Lung (tissue), 17 donors: ENCODE measurements at places on chromosomes 7 and 10. TPM values are rescaled to one million over a fixed set of nuclear protein-coding genes. Genes with fewer than 3 reads are reported as not detected.

Gene TYW1B
- total RNA-seq, result 10.1 TPM

Gene PDE6C
- total RNA-seq, result not detected

Gene TMEM270
- total RNA-seq, result 1.1 TPM

Gene SPDYE2B
- total RNA-seq, result not detected

Gene VWA2
- total RNA-seq, result 18.3 TPM

Gene MUC12
- 2.0 TPM for total RNA-seq

Gene PILRB
- 50.1 TPM for total RNA-seq

Gene SCIN
- total RNA-seq, result 24.7 TPM

Gene CCDC146
- total RNA-seq, result 25.1 TPM

Gene CAV1
- total RNA-seq, result 460 TPM

Gene RARRES2
- total RNA-seq, result 161 TPM

Gene ENTPD1
- total RNA-seq, result 20.9 TPM

- no peaks in the 10 kb centered on the region for H3K27me3 ChIP-seq
- H3K27ac ChIP-seq, result no peak overlapping the region
- no peaks in the 10 kb centered on the region for H3K36me3 ChIP-seq
- no peak for DNase-seq
- H3K4me3 ChIP-seq, result no peak overlapping the region
- H3K4me1 ChIP-seq, result peaks cover 11% of the 10 kb centered on the region
Observed at GRCh38 chr10:32357056-32357735, 10.2 kb upstream of the EPC1 start.

GRCh38 chr7:2622869-2623697 lies 8.7 kb upstream of the TTYH3 start:
- H3K4me1 ChIP-seq, result peaks cover 18% of the 10 kb centered on the region
- H3K27me3 ChIP-seq, result no peaks in the 10 kb centered on the region
- no peak overlapping the region for H3K4me3 ChIP-seq
- H3K36me3 ChIP-seq, result no peaks in the 10 kb centered on the region

- H3K27me3 ChIP-seq, result no peaks in the 10 kb centered on the region
- no peak overlapping the region for H3K27ac ChIP-seq
- H3K36me3 ChIP-seq, result no peaks in the 10 kb centered on the region
- DNase-seq, result no peak
- H3K4me1 ChIP-seq, result peaks cover 6% of the 10 kb centered on the region
- H3K4me3 ChIP-seq, result no peak overlapping the region
Observed at GRCh38 chr7:3283130-3283704, 17.8 kb upstream of the SDK1 start.

GRCh38 chr10:27865221-27865635 lies 119.6 kb upstream of the MKX start:
- H3K4me1 ChIP-seq, result no peaks in the 10 kb centered on the region
- H3K27ac ChIP-seq, result no peak overlapping the region

- no peak for DNase-seq
- H3K4me3 ChIP-seq, result no peak overlapping the region
- no peaks in the 10 kb centered on the region for H3K36me3 ChIP-seq
- no peaks in the 10 kb centered on the region for H3K27me3 ChIP-seq
Observed at GRCh38 chr10:71856619-71857018, 5.6 kb upstream of the PSAP start.

- H3K27ac ChIP-seq, result no peak overlapping the region
- H3K4me3 ChIP-seq, result no peak overlapping the region
- no peaks in the 10 kb centered on the region for H3K36me3 ChIP-seq
- peaks cover 5% of the 10 kb centered on the region for H3K4me1 ChIP-seq
- H3K27me3 ChIP-seq, result no peaks in the 10 kb centered on the region
Observed at GRCh38 chr10:86775056-86775869, 18.8 kb downstream of the BMPR1A start.

DNA sequence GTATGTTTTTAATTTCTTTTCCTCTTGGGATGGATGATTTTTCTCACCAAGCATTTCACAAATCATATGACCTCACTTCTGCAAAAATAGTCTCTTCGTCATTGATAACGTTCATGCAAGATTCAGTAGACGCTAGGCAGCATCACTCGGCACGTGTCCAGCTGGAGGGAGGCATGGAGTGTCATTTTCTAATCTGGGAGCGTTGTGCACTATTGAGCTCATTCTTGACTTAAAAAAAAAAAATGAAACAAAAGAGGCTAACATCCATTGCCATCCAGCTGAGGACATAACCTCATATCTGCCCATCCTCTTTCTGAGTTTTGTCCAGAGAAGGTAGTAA lies 56.2 kb downstream of the COL17A1 start:
- H3K36me3 ChIP-seq, result peaks cover 8% of the 10 kb centered on the region
- H3K27me3 ChIP-seq, result no peaks in the 10 kb centered on the region
- DNase-seq, result peak; percentile 52

GRCh38 chr7:73908123-73908611 lies 47.2 kb downstream of the TMEM270 start:
- H3K4me3 ChIP-seq, result no peak overlapping the region
- no peaks in the 10 kb centered on the region for H3K27me3 ChIP-seq
- H3K36me3 ChIP-seq, result no peaks in the 10 kb centered on the region
- no peaks in the 10 kb centered on the region for H3K4me1 ChIP-seq
- no peak for DNase-seq
- no peak overlapping the region for H3K27ac ChIP-seq

GRCh38 chr10:9781666-9782065 lies 1236.0 kb upstream of the CELF2 start:
- H3K27me3 ChIP-seq, result no peaks in the 10 kb centered on the region
- no peak for DNase-seq
- H3K36me3 ChIP-seq, result no peaks in the 10 kb centered on the region
- H3K27ac ChIP-seq, result no peak overlapping the region

DNA sequence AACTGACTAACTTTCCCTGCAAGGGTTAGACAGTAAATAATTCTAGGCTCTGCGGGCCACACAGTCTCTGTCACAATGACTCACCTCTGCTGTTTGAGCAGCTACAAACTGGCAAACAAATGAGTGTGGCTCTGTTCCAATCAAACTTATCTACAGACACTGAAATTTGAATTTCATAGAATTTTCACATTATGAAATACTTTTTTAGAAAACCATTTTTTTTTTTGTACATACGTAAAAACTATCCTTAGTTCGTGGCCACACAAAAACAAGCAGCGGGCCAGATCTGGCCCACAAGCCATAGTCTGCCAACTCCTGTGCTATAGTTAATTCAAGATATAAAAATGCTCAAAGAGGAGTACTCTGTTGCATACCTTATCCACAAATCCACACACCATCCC lies 32.6 kb downstream of the PIP4K2A start:
- no peaks in the 10 kb centered on the region for H3K36me3 ChIP-seq
- DNase-seq, result no peak
- no peak overlapping the region for H3K4me3 ChIP-seq
- H3K27me3 ChIP-seq, result no peaks in the 10 kb centered on the region
- H3K27ac ChIP-seq, result no peak overlapping the region

DNA sequence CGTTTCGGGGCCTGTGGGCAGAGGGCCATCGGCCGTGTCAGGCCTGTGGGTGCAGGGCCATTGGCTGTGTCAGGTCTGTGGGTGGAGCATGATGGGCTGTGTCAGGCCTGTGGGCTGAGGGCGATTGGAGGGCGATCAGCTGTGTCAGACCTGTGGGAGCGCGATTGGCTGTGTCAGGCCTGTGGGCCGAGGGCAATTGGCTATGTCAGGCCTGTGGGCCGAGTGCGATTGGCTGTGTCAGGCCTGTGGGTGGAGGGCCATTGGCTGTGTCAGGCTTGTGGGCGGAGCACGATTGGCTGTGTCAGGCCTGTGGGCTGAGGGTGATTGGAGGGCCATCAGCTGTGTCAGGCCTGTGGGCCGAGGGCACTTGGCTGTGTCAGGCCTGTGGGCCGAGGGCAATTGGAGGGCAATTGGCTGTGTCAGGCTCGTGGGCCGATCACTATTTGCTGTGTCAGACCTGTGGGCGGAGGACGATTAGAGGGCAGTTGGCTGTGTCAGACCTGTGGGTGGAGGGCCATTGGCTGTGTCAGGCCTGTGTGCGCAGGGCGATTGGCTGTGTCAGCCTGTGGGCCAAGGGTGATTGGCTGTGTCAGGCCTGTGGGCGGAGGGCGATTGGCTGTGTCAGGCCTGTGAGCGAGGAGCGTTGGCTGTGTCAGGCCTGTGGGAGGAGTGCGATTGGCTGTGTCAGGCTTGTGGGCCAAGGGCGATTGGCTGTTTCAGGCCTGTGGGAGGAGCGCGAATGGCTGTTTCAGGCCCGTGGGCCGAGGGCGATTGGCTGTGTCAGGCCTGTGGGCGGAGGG lies 54.1 kb downstream of the DYNC2I1 start:
- H3K27me3 ChIP-seq, result no peaks in the 10 kb centered on the region
- no peak for DNase-seq
- H3K27ac ChIP-seq, result no peak overlapping the region
- no peak overlapping the region for H3K4me3 ChIP-seq
- H3K36me3 ChIP-seq, result peaks cover 14% of the 10 kb centered on the region
- H3K4me1 ChIP-seq, result no peaks in the 10 kb centered on the region

GRCh38 chr10:117399341-117400196 lies 24.3 kb upstream of the PDZD8 start:
- no peaks in the 10 kb centered on the region for H3K36me3 ChIP-seq
- no peak overlapping the region for H3K27ac ChIP-seq
- H3K4me3 ChIP-seq, result no peak overlapping the region
- no peaks in the 10 kb centered on the region for H3K27me3 ChIP-seq

- H3K4me1 ChIP-seq, result peaks cover 2% of the 10 kb centered on the region
- H3K4me3 ChIP-seq, result no peak overlapping the region
- H3K36me3 ChIP-seq, result no peaks in the 10 kb centered on the region
- DNase-seq, result no peak
- peak overlapping the region; percentile 16 for H3K27ac ChIP-seq
Observed at GRCh38 chr7:23011222-23011924, 2.6 kb downstream of the HYCC1 start.

DNA sequence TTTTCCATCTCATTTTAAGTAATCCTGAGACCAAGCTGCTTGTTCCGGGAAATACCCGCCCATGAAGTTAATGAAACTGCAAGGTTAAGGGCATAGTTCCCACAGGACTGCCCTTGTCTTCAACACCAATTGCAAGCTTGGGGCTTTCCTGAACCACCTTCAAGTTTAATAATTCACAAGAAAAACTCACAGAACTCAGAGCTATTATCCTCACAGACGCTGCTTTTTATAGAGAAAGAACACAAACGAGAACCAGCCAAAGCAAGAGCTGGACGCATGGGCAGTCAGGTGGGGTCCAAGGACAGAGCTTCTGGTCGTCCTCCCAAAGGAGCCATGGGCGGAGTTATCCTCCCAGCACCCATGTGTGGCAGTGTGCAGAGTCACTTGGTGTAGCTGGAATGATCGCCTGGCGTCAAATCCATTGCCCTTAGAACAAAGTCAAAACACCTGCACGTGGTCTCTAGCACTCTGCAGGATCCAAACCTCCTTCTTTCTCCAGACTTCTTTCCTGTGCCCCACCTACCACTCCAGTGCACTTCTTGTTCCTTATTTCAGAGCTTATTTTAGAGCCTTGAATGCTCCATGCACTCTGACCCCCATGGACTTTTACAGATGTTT lies 56.7 kb downstream of the SNX10 start:
- H3K27ac ChIP-seq, result no peak overlapping the region
- DNase-seq, result peak; percentile 36
- H3K4me1 ChIP-seq, result no peaks in the 10 kb centered on the region
- H3K27me3 ChIP-seq, result no peaks in the 10 kb centered on the region
- no peaks in the 10 kb centered on the region for H3K36me3 ChIP-seq

GRCh38 chr7:98996150-98996552 lies 117.8 kb downstream of the TRRAP start:
- H3K4me1 ChIP-seq, result no peaks in the 10 kb centered on the region
- no peak overlapping the region for H3K4me3 ChIP-seq
- no peaks in the 10 kb centered on the region for H3K27me3 ChIP-seq
- H3K27ac ChIP-seq, result no peak overlapping the region

DNA sequence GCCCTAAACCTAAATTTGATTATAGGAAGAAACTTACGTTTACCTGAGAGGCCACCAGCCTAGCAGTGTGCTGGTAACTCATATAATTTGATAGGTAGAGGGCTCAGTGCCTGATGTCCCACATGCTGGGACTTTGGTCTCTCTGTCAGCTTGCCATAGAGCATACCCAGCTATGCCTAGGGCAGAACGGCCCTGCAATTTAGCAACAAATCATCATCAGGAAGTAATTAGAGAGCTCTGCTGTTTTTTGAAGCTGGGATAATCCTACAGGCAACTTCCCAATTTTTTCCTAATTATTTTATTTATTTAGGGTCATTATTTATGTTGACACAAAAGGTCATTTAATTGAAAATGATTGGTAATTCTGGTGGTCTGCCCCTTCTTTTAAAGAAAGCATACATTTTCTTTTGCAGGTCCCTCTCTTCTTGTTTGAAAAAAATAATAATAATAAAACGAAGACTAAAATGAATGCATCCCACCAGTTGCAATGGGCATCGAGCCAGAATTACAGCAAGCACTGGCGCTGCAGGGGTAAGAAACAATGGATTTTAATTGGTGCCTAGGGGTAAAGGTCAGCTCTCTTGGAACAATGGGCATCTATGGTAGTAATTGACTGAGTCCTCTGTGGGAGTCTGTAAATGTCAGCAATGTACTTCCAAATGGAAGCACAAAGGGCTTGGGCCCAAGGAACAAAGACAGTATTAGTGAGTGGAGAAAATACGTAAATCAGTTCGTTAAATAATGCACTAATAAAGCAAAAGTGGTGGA lies 348.0 kb downstream of the SORCS1 start:
- no peak overlapping the region for H3K27ac ChIP-seq
- H3K27me3 ChIP-seq, result no peaks in the 10 kb centered on the region
- no peak for DNase-seq
- no peak overlapping the region for H3K4me3 ChIP-seq
- no peaks in the 10 kb centered on the region for H3K4me1 ChIP-seq

DNA sequence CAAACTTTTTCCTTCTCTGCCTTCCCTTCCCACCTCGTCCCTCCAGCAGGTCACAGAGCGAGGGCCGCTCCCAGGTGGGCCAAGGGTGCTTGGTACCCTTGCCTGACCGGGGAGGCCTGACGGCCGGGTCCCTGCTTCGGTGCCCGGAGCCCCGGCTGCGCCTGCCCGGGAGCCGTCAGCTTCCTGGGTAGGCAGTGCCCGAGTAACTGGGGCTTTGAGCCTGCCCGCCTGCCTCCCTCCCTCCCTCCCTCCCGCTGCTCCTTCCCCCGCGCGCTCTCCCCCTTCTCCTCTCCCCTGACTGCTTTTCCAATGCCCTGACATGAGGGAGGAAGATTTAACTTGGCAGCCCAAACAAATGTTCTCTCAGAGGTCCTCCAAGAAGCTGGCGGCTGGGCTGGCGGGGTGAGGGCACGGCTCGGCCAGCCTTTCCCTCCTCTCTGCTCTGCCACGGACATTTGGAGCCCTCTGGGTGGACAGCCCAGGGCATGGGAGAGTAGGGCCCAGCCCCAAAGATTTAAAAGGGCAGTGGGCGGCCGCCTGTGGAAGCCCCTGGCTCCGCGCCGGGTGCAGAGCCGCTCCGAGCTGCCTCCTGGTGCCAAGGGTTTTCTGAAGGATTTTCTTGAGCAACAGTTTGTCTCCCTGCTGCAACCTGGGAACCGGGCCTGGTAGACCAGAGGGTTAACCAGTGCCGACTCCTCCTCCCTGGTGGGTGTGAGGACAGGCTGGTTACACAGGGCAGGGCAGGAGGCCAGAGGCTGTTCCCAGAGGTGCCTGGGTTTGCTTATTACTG lies 2.0 kb downstream of the ZMIZ1 start:
- H3K4me3 ChIP-seq, result peak overlapping the region; percentile 72
- H3K36me3 ChIP-seq, result no peaks in the 10 kb centered on the region
- peaks cover 36% of the 10 kb centered on the region for H3K4me1 ChIP-seq
- peak; percentile 83 for DNase-seq

- no peaks in the 10 kb centered on the region for H3K36me3 ChIP-seq
- DNase-seq, result no peak
- no peak overlapping the region for H3K4me3 ChIP-seq
Observed at GRCh38 chr10:82961864-82962263, 1086.9 kb downstream of the NRG3 start.
